ENCODE measurements at places on chromosomes 11 and 22.

DNA sequence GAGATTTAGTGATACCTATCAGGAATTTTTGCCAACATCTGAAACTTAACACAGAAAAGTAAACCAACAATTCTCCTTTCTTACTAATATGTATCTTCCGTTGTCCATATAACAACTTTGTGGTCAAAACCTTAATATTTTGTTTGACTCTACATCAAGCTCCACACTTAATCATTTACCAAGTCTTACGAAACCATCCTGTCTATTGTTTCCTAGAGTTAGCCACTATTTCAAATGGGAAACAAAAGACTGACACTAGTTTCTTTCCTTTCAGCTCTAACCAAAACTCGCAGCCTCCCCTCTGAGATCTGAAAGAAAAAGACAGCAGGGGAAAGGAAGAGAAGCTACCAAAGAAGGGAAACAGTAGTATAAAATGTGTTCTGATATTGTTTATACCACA, 26.5 kb upstream of the PRDM10 start:
- no peak for DNase-seq

GRCh38 chr22:32661296-32661695, 140.2 kb upstream of the TIMP3 start:
- DNase-seq = peak; percentile 65

DNA sequence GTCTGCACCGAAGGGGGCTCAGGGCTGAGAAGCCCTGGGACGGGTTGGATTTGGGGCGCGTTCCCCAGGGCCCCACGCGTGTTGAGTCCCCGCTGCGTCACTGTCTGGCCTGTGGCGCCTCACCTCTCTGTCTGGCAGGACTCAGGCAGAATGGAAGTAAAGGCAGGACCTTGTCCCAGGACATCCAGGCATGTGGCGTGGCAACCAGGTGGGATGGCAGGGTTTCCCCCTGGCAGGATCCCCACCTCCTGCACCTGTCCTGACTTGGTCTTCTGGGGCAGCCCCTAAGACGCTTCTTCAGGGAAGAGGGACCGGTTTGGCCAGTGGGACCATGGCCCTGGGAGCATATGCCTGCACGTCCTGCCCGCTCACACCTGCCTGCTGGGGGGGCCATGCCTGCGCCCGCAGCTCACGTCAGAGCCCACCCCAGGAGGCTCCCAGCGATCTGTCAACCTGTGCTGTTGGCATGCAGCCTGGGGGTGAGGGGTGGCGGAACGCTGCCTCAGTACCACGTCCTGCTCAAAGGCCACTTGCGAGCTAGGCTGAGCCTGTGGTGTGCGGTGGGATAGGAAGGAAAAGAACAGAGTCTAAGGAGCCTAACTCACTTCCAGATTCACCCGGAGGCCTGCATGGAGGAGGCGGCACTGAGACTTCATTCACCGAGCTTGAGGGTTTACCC, 72.7 kb downstream of the KCNQ1 start:
- DNase-seq = no peak

- no peak for DNase-seq
Measured at GRCh38 chr11:67248653-67249052, 17.6 kb upstream of the GRK2 start.

DNA sequence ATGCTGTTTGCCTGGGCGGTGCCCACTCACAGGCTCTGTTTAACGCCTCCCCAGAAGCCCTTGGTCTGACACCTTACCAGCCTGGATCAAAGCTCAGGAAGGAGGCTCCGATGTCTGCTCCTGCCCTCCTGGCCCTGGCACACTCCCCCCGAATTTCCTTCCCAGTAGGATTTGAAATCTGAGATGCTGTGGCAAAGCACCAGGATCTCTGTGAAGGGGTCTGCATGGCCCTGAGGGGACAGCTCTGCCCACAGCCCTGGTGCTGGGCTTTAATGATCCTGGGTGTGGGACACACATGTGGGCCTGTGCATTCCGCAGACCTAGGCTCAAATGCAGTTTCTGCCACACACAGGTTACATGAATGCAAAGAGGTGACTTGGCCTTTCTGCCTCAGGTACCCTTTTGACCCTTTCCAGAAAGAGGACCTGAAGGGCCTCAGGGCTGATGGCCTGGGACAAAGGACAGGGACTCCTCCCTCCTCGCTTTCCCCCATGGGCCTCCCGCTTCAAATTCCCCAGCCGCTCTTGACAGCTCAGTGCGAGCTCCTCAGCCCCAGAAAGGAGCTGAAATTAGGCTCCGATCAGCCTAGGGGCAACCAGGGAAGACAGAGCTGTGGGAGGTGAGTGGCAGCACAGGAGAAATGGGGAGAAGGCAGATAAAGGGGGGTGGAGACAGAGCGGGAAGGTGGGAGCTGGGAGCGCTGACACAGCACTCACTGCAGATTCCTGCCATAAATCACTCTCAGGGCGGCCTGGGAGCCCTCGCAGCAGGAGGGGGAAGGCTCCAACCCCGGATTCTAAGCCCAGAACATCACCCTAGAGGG, 41.3 kb downstream of the TRIM29 start:
- no peak for DNase-seq

- no peak for DNase-seq
Measured at GRCh38 chr11:118051611-118052461, 25.0 kb upstream of the TMPRSS4 start.

- peak; percentile 21 for DNase-seq
Measured at GRCh38 chr11:96905143-96905542, 515.3 kb downstream of the JRKL start.

DNA sequence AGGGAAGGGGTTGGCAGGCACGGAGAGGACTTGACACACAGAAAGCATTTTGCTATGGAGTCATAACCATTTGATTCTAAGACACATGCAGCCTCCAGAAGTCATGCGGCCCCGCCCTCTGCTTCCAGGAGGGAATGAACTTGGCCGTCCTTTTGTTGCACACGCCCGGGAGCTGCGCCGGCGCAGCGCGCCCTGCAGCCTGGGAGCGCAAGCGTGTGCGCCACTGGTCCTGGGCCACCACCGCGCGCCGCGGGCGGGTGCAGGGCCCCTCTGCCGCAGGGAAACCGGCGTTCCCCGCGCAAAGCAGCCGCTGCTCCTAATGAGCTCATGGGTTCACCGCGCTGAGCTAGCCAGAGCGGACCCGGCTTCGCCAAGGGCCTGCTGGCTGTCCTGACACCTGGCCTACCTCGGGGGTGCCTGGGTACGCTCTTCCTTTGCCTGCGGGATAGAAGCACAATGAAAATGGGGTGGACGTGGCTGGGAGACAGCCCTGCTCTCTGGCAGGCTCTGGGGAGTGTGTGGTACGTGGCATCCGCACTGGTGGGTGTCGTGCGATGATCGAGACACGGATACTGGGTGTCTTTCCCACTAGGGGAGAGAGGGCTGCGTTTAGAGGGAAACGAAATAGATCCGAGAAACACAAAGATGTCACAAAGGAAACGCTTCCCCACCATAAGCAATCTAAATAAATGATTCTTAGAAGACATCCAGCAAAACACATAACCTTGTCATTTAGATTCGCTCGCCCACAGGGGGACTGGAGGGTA, 669 bp downstream of the MICAL3 start:
- DNase-seq = peak; percentile 59

DNA sequence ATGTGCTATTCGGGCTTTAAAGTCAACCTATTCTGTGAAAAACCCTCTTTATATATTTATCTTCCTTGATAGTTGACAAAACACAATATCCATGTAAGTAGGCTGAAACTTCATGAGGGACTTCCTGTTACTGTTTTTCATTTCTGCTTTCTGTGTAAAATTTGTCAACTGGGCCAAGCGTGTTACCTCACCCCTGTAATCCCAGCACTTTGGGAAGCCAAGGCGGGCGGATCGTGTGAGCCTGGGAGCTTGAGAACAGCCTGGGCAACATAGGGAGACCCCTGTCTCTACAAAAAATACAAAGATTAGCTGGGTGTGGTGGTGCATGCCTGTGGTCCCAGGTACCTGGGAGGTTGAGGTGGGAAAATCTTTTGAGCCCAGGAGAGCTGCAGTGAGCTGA, 66.5 kb upstream of the SLC25A18 start:
- DNase-seq = no peak

- DNase-seq = no peak
Measured at GRCh38 chr22:27669798-27670599, 131.6 kb downstream of the MN1 start.

DNA sequence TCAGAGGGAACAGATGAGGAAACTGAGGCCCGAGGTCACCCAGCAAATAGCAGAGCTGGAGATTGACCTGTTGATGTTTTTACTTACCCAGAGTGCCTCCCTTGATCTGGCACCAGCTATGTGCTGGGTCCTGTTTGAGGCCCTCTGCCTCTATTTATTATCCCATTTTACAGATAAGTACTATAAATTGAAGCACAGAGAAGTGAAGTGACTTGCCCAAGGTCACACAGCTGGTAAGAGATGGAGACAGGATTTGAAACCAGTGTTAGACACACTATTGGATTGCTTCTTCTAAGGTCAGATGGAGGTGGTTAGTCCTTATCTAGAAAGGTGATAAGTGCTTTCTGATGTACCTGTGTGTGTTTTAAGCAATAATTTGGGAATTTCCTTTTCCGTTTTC, 13.5 kb downstream of the SGSM1 start:
- DNase-seq = no peak

GRCh38 chr11:60230681-60231080, 12.3 kb downstream of the MS4A4E start:
- DNase-seq = no peak

DNA sequence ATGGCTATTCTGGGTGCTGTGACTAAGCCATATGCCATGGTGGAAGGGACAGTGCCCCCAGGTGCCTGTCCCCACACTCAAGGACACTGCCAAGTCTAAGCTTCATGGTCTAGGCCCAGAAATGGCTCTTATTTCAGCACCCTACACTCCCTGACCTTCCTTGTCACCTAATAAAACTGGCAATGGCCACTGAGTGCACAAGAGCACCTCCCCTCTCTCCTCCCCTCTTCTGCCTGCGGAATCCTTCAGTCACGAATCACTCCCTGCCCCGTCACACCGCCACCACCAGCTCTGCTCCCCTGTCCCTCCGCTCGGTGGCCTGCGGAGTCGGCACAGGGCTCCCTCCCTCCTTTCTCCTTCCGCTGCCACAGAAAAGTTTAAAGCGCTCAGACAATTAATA, 19.0 kb upstream of the LMO1 start:
- no peak for DNase-seq

GRCh38 chr22:49525801-49526535, 301.7 kb downstream of the BRD1 start:
- DNase-seq = no peak

DNA sequence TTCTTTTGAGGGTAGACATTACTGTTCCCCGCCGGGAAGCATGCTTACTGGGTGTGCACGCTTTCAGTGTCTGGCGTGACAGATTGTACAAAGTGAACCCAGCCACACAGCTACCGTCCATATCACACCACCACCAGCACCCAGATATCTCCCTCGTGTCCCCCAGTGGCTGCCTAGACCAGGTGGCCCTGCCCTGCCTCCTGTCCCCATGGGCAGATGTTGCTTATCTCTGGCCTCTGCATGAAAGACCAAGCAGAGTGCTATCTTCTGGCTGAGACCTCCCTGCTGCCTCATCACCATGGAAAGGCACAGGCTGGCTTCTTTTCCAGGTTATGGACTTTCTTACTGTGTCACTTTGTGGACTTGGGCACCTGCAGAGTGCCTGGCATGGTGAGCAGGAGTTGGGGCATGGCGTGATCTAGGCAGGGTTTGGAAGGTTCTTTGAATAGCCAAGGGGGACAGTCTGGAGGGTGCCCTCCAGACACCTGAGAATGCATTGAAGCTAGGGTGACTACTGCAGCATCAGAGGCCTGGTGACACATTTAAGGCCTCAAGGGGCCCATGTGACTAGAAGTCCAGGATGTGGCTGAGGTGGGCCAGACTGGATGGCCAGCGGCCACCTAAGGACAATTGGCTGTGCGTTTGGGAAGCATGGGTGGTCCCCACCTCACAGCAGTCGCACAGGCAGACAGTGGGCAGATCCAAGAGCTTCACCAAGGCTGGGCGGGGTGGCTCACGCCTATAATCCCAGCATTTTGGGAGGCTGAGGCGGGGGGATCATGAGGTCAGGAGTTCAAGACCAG, 4.7 kb downstream of the TANGO2 start:
- DNase-seq = no peak

DNA sequence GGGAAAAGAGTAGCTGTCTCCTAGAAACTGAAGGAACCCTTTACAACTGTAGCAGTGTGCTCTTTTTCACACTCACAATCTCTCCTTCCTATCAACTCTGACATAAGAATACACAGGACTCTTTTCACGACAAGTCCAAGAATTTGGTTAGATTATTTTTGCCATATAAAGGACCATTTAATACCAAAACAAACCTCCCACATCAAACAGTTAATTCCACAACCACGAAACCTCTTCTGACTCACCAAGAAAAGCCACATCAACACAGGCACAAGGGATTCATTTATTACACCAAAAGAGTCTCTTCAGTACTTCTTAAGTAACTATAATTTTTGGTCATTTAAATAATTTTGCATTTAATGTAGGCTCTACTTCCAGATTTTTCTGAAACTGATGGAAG, 222.6 kb upstream of the PITPNB start:
- DNase-seq = peak; percentile 12

GRCh38 chr11:123111465-123111864, 49.5 kb upstream of the HSPA8 start:
- DNase-seq = peak; percentile 21

GRCh38 chr11:108859510-108859909, 194.6 kb downstream of the DDX10 start:
- DNase-seq = no peak

- no peak for DNase-seq
Measured at GRCh38 chr22:27797520-27798391, 3.8 kb downstream of the MN1 start.

DNA sequence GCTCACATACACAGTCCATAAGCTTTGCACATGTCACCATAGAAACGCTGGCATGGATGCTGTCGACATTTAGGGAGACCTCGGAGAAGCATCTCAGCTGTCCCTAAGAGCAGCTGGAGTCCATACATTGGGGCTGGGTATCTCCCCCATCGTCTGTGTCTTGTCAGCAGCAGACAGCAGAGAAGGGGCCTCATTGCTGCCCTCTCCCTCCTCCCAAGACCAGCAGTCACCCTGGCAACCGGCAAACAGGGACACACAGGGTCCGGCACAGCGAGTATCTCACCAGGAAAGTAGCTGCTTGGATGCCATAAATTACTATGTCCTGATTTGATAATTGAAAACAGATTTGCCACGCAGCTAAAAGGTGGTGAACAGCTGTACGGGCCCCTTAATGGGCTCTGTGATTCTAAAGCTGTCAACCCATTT, 84.4 kb downstream of the CD44 start:
- no peak for DNase-seq

DNA sequence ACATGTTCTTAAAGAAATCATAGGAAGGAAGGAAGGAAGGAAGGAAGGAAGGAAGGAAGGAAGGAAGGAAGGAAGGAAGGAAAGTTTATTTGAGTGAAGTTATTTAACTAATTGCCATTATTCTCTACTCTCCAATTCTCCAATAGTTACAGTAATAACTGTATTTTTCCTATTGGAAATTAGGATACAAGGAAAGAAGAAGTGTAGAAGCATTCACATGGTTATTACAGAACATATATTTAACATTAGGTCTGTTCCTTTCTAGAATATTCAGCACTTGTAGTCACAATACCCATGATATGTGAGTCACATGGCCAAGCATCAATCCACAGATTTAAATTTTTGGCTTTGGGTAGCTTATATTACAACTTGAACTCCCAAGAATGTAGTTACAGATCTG, 230.6 kb downstream of the SOX6 start:
- DNase-seq = no peak

- DNase-seq = peak; percentile 40
Measured at GRCh38 chr11:67265633-67266448, 432 bp upstream of the GRK2 start.

All from NCI-H226 (cell line).